ENCODE measurements at places on chromosomes 12 and 14.

DNA sequence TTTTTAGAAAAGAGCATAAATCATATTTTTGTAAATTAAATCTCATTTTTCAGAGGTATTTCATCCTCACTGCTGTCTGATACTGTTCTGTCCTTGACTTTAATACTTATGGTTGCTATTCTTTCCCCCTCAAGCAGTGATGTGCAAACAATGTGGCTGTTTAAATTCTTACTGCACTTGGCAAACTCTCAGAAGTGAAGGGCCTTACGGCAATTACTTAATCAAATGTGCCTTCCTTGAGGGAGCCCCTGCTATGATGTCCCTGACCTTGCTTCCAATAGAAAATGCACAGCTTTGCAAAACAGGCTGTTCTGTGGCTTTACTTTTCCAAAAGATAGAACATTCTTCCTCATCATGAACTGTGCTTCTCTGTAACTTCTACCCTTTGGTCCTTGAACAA is 35.2 kb downstream of the UBE3B start:
- DNase-seq = no peak

- no peak for DNase-seq
These were observed 93.0 kb downstream of the KCNH5 start for GRCh38 chr14:62952226-62952625.

DNA sequence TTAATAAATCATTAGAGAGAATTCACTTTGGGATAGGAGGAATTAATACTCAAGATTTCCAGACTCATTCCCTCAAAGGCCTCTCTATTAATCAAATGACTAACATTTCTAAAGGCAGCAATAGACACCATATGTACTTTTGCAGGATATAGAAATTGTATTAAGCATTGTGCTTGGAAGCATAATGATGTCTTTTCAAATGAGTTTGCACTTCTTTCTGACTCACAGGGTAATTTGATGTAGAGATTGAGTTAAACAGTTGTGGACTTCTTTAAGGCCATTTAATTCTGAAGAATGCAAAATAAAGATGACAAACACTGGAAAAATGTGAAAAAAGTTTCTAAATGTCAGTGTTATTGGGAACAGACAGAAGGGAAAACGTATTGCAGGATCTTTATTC is 63.4 kb upstream of the CSRP2 start:
- no peak for DNase-seq

GRCh38 chr14:90281261-90281660 is 24.9 kb downstream of the PSMC1 start:
- no peak for DNase-seq

GRCh38 chr12:132491138-132491663 is 1.2 kb downstream of the FBRSL1 start:
- DNase-seq = no peak

- no peak for DNase-seq
These were observed 115.4 kb downstream of the ESR2 start for GRCh38 chr14:64178814-64179213.

DNA sequence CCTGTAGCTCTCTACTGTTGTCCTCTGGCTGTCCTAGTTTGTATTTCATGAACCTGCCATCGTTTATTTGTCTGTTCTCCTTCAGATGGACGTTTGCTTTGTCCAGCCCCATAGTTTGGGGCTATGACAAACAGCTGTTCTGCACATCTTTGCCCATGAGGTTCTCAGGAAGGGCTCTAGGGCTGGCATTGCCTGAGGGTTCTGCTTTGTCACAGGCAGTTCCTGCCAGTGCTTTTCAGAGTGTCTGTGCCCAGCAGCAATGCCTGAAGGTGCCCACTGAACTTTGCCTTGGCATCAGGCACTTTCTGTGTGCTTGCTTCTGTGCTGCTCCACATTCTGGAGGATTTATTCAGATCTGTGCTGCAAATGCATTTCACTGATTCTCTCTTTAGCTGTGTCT is 361.3 kb downstream of the TMEM121 start:
- DNase-seq = no peak

DNA sequence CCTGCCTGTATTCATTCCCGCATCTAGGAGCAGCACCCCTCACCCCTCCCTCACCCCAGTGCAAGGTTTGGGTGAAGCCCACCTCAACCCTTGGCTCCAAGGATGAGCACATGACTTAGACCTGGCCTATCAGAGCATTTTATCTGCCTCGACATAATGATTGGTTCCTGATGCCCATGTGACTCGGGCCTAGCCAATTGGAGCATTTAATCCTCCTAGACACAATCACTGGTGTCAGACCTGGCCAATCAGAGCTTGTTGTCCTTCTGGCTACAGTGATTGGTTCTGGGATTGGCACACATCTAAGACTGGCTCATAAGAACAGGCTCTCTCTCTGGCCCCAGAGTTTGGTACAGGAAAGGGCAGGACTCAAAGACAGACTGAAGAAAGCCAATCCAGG is 73.1 kb upstream of the MYL2 start:
- no peak for DNase-seq

DNA sequence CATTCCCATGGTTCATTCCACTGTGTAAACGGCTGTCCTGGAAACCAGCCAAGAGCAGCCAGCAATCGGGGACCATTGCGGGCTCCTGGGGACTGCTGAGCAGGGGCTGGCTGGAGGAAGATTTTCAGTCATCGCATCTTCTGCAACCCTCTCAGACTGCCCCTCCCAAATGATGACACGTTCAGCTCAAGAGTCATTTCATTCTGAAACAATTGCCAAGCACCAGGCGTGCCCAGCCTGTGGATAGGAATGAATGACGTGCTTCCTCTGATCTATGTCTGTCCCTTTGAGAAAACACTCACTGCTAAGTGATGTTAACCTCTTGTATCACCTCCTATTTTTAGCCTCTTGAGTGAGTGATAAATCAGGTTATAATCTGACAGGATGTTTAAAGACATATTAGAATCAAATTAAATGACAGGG is 62.0 kb downstream of the NDUFA12 start:
- peak; percentile 37 for DNase-seq

DNA sequence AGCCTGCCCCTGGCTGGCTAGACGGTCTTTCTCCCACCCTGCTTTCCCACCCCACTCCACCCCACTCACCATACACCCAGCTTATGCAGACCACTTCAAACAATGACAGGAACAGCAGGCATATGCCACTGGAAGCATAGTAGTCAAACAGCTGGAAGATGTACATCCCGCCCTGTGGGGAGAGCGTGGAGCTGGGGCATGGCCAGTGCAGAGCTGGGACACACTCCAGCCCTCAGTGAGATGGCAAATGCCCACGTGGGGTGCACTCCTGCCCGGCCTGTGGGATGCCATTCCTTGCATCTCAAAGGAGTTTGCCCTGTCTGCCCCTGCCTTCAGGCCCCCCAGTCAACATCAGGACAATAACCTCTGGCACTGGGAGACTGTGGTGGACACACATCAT is 18.8 kb downstream of the SLC6A12 start:
- no peak for DNase-seq

- no peak for DNase-seq
These were observed 3.6 kb upstream of the WSB2 start for GRCh38 chr12:118064608-118065007.

DNA sequence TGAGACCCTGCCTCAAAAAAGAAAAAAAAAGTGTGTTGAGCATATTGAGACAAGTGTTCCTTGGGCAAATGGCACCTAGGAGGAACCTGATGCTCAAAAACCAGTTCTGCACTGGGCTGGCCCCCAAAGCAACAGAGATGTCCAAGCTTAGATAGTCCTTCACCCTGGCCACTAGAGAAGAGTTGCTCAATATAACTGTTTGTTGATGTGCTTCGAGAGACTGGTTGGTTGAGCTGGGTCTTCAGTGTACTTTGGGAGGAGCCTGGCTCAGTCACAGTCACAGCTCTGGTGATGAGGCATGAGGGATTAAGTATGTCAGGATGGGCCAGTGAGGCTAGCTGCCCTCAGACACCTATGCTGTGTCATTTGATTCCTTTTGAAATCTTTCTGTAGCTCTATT is 38.0 kb downstream of the SLC2A14 start:
- no peak for DNase-seq

DNA sequence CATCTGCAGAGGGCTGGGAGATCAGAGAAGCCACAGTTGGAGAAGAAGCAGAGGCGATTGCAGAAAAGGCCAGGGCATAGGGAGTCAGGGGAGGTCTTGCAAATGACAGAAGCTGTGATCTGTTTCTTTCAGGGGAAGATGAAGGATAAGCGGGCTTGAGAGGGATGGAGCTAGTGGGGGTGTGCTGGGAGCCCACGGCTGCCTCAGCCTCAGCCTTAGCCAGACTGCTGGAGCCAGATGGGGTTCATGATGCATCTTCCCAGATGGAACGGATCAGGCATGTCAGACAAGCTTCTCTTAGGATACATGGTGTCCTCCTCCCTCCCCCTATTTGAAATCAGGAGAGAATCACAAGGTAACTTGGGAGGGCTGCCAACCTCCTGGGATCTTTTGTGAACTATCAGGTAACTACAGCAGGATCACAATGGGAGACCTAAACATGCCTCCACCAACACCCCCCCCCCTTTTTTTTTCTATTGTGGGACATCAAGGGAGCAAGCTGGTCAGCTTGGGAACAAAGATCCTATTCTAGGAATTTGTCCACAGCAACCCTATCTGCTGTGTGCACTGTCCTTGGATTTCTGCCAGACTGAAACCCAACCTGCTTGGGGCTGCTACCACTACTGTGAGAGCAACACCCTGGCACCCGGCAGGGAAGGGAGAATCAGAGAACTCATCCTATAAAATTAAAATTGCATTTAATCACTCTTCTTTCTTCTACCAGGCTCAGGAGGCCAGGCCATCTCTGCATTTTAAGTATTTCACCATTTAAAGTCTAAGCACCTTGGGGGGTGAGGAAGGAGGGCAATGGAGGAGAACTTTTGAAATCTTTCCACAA is 10.7 kb upstream of the ATP2A2 start:
- no peak for DNase-seq
